ENCODE measurements at places on chromosomes 6 and 20. TPM values are rescaled to one million over a fixed set of nuclear protein-coding genes. Genes with fewer than 3 reads are reported as not detected.

RAET1E gene
- 4.3 TPM for total RNA-seq

TP53TG5 gene
- total RNA-seq = not detected

DNA sequence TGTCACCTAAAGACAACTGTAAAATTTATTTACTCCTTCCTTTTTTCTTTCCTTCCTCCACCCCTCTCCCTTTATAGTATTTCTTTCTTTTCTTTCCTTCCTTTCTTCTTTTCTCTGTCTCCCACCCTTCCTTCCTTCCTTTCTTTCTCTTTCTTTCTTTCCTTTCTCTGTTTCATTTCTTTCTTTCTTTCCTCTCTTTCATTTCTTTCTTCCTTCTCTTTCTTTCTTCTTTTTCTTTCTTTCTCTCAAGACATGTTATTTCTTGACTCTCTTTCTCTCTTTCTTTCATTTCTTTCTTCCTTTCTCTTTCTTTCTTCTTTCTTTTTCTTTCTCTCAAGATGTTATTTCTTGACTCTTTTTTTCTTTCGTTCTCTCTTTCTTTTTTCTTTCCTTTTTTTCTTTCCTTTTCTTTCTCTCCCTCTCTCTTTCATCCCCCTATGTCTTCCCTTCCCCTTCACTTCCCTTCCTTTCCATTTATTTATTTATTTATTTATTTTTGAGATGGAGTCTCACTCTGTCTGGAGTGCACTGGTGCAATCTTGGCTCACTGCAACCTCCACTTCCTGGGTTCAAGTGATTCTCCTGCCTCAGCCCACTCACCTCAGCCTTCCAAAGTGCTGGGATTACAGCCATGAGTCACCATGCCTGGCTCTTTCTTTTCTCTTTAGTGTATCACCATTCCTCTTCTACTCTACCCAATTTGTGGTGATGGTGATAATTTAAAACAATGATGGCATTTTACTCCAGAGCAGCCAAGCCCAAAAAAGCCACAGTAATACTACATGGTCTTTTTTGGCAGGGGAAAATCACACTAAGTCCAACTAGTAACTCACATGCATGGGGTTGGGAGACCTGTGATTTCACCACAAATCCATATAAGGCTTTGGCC, 188.2 kb downstream of the ADGRG6 start:
- H3K4me3 ChIP-seq = no peak overlapping the region
- no peaks in the 10 kb centered on the region for H3K27me3 ChIP-seq
- H3K27ac ChIP-seq = no peak overlapping the region
- H3K4me1 ChIP-seq = no peaks in the 10 kb centered on the region

GRCh38 chr6:129069006-129069405, 186.1 kb downstream of the LAMA2 start:
- no peaks in the 10 kb centered on the region for H3K4me1 ChIP-seq
- no peak overlapping the region for H3K4me3 ChIP-seq
- no peaks in the 10 kb centered on the region for H3K27me3 ChIP-seq
- DNase-seq = no peak

GGT7 gene
- total RNA-seq = 10.3 TPM

GRCh38 chr20:57571782-57572416, 11.0 kb downstream of the PCK1 start:
- H3K4me1 ChIP-seq = no peaks in the 10 kb centered on the region
- H3K4me3 ChIP-seq = no peak overlapping the region
- no peaks in the 10 kb centered on the region for H3K27me3 ChIP-seq
- H3K27ac ChIP-seq = no peak overlapping the region

FOXA2 gene
- total RNA-seq = not detected

DNA sequence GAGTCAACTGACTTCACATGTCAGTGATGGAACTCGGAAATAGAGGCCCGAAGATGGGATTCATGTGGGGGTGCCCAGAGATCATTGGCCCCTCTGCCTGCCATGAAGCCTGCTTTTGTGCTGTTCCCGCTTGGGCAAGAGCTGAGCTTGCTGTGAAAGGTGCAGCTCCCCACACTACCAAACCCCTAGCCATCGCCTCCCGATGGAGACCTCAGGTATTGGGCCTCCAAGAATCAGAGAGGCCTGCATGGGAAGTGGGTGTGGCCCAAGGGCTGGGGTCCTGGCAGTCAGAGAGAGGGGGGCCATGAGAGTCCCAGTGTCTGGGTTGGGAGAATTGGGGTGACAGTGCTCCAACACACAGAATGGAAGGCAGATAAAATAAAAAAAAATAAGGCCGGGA, 160.9 kb downstream of the SOD2 start:
- no peak overlapping the region for H3K27ac ChIP-seq
- H3K27me3 ChIP-seq = no peaks in the 10 kb centered on the region
- H3K36me3 ChIP-seq = no peaks in the 10 kb centered on the region
- H3K4me1 ChIP-seq = no peaks in the 10 kb centered on the region
- no peak for DNase-seq
- no peak overlapping the region for H3K4me3 ChIP-seq

DNA sequence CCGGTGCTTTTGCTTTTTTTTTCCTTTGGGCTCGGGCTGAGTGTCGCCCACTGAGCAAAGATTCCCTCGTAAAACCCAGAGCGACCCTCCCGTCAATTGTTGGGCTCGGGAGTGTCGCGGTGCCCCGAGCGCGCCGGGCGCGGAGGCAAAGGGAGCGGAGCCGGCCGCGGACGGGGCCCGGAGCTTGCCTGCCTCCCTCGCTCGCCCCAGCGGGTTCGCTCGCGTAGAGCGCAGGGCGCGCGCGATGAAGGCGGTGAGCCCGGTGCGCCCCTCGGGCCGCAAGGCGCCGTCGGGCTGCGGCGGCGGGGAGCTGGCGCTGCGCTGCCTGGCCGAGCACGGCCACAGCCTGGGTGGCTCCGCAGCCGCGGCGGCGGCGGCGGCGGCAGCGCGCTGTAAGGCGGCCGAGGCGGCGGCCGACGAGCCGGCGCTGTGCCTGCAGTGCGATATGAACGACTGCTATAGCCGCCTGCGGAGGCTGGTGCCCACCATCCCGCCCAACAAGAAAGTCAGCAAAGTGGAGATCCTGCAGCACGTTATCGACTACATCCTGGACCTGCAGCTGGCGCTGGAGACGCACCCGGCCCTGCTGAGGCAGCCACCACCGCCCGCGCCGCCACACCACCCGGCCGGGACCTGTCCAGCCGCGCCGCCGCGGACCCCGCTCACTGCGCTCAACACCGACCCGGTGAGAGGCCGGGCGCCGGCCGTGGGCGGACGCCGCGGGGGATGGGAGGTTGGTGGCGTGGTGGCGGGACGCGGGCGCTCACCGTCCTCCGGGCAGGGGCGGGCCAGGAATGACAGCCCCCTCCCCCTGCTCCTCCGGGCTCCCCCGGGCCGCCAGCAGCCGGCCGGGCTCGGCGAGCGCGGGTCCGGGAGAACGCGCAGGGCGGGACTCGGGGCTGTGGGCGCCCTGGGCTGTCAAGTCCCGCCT, 606 bp downstream of the ID4 start:
- H3K36me3 ChIP-seq = no peaks in the 10 kb centered on the region
- no peak for DNase-seq
- peak overlapping the region; percentile 72 for H3K4me3 ChIP-seq
- H3K27me3 ChIP-seq = no peaks in the 10 kb centered on the region
- H3K4me1 ChIP-seq = no peaks in the 10 kb centered on the region

Measured in right atrium auricular region (tissue), 2 donors.